ENCODE measurements at places on chromosomes 2 and 18. TPM values are rescaled to one million over a fixed set of nuclear protein-coding genes. Genes with fewer than 3 reads are reported as not detected.
A peak's percentile ranks its signal among the peaks of the same experiment; 100 is the strongest.

The PTPN2 gene
- 15.1 TPM for total RNA-seq

The SUMO1 gene
- 65.6 TPM for total RNA-seq

The TUBA4A gene
- total RNA-seq: 38.0 TPM

The ZAP70 gene
- total RNA-seq: 0.74 TPM

The ARHGAP15 gene
- 7.2 TPM for total RNA-seq

The INHA gene
- not detected for total RNA-seq

The C1QL2 gene
- total RNA-seq: not detected

The GRB14 gene
- 50.5 TPM for total RNA-seq

GRCh38 chr18:3540805-3541548 is 91.0 kb downstream of the TGIF1 start:
- H3K4me1 ChIP-seq: no peaks in the 10 kb centered on the region
- H3K36me3 ChIP-seq: no peaks in the 10 kb centered on the region
- H3K27ac ChIP-seq: no peak overlapping the region
- no peaks in the 10 kb centered on the region for H3K27me3 ChIP-seq
- H3K4me3 ChIP-seq: no peak overlapping the region

GRCh38 chr2:207133820-207134519 is 31.8 kb downstream of the KLF7 start:
- H3K27me3 ChIP-seq: no peaks in the 10 kb centered on the region
- H3K4me1 ChIP-seq: peaks cover 22% of the 10 kb centered on the region
- no peak overlapping the region for H3K27ac ChIP-seq
- DNase-seq: no peak

DNA sequence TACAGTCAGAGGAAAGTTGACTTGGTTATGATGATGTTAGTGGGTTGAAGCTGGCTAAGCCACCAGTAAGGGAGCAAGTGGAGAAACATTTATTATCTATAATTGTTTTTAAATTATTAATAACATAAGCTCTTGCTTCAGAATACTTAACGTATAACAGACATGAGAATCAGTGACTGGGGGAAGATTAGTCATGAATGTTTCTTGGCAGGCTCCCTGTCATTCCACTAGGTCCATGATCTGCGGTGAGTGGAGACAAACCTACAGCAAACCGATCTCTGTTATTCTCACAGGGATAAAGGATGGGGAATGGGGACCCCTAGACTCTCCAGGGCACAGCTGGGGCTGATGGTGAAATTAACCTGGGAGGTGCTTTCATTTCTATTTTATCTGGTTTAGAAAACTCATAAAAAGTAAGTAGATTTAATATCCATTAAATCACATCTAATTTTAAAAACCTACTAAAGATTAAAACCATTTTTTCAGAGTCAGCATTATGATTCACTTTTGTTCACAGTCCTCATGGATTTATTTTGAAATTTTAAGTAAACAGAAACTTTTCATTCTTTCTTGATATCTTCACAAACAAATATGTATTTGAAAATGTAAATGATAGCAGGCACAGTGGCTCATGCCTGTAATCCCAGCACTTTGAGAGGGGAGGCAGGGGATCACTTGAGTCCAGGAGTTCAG is 420.3 kb downstream of the PTPRM start:
- H3K27ac ChIP-seq: no peak overlapping the region
- no peaks in the 10 kb centered on the region for H3K4me1 ChIP-seq
- no peak for DNase-seq

DNA sequence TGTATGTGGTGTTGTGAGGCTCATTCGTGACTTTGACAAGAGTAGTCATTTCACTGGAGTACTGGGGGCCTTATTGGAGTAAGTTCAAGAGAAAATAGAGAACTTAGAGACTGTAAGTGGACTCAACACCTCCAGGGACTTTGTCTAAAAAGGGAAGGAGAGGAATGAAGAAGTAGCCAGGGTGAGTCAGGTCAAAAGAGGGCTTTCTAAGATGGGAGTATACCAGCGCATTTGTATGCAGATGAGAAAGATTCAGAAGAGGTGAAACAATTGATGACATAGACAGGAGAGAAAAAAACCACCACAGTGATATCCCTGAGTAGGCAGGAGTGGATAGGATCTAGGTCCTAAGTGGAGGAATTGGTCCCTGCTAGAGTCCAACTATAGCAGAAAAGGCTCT is 246.8 kb downstream of the IKZF2 start:
- no peaks in the 10 kb centered on the region for H3K36me3 ChIP-seq
- H3K4me1 ChIP-seq: no peaks in the 10 kb centered on the region
- H3K27ac ChIP-seq: no peak overlapping the region

GRCh38 chr18:57062844-57063243 is 84.0 kb upstream of the BOD1L2 start:
- H3K4me3 ChIP-seq: no peak overlapping the region
- H3K36me3 ChIP-seq: no peaks in the 10 kb centered on the region
- H3K27ac ChIP-seq: no peak overlapping the region
- no peaks in the 10 kb centered on the region for H3K4me1 ChIP-seq
- DNase-seq: no peak

DNA sequence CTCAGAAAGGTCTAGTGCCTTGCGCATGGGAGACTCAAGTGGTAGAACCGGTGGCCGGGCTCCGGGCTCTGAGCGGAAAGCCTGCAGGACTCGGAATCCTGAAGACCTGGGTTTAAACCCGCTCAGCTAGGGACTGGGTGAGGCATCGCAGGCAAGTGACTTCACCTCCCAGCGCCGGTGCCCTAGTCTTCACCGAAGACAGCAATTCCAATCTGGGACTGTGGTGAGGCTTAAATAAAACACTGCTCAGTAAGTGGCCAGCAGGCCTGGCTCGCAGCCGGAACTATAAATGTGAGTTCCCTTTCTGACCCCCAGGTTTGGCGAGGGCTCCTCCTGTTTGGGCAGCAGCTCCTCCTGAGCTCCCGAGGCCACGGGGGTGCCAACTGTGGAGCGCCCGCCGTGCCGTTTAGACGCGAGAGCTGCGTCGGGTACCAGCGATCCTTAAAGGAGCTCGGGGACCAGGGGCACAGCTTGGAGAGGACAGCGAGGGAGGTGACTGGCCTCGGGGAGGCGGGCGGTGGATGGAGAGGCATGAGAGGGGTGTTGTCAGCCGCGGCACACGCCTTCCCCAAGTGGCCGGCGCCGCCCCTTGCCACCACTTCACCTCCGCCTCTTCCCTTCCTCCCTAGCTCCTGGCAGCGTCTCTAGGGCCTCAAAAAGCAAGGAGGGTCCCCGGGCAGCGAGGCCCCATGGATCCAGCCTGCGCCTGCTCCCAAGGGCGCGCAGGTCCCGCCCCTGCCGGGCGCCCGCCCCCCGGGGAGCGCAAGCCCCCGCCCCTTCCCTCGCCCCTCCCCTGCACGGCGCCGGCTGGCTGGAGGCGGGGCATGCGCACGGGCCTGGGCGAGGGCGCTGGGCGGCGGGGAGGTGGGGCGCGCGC is 757 bp upstream of the MTCL1 start:
- H3K27me3 ChIP-seq: no peaks in the 10 kb centered on the region
- peak overlapping the region; percentile 77 for H3K4me3 ChIP-seq
- peak overlapping the region; percentile 70 for H3K27ac ChIP-seq
- H3K36me3 ChIP-seq: no peaks in the 10 kb centered on the region
- H3K4me1 ChIP-seq: peaks cover 17% of the 10 kb centered on the region

DNA sequence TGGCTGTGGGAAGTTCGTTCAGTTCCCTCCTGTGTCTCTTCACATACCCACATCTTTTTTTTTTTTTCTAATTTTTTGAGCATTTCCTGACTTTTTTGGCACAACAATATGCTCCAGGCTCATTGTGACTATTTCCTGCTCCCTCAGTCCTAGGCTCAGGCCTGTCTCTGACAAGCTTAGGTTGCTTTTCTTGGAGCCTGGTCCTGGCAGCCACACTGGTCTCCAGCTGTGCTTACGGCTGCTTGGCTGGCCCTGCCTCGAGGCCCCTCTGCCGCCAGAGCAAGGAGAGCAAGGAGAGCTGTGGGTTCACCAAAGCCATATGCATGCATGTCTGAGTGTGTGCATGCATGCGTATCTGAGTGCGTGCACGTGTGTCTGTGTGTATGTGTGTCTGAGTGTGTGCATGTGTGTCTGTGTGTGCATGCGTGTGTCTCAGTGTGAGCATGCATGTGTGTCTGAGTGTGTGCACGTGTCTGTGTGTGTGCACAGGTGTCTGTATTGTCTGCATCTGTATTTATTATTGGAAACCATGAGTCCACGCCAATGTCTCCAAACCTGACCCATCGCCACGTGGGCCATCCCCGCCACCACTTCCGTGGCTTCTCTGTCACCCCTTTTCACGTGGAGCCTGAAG is 766.1 kb upstream of the SALL3 start:
- no peak overlapping the region for H3K4me3 ChIP-seq
- no peak for DNase-seq

- H3K27ac ChIP-seq: no peak overlapping the region
- H3K4me3 ChIP-seq: no peak overlapping the region
- DNase-seq: no peak
Observed at GRCh38 chr2:26938399-26939118, 31.9 kb upstream of the MAPRE3 start.

DNA sequence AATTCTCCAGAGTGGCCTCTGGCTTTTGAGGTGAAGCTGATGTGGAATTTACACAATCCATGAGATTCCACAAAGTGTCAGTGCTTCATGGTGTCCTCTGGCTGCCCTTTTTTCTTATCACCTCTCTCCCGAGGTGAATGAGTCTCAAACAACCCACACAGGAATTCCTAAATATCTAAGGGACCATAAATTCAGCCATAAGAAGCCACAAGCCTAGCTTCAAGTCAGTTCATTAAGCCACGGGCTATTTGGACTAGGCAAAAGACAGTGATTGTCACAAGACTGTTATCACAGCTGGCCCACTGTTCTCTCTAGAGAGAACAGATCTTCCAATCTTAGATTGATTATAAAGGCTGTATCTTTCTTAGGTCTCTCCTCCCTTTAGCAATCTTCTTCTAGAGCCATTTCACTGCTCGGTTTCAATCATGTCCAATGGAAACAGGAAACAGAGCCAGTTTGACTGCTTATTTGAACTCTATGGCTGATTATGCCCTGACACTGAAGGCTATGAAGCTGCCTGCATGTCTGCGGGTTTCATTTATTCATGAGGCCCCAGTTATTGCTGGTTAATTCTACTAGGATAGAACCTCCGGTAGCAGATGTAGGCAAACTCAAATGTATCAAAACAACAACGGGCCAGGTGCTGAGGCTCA is 4.1 kb downstream of the NEMP2 start:
- H3K27ac ChIP-seq: no peak overlapping the region
- peaks cover 5% of the 10 kb centered on the region for H3K4me1 ChIP-seq
- DNase-seq: no peak
- H3K36me3 ChIP-seq: no peaks in the 10 kb centered on the region
- H3K4me3 ChIP-seq: no peak overlapping the region

DNA sequence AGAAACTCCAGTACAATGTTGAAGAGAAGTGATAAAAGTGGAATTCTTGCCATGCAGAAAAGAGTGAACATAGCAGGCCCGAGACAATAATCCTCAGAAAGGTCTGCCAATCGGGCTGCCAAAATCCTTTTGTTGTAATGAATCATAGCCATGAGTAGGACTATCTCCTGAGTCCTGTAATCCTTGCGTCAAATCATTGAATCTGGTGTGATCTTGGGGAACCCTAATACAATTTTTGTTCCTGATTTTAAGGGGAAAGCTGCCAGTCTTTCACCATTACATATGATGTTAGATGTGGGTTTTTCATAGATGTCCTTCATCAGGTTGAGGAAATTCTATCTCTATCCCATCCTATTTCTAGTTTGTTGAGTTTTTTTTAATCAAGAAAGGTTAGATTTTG is 2.2 kb downstream of the TPGS2 start:
- no peak overlapping the region for H3K4me3 ChIP-seq
- no peaks in the 10 kb centered on the region for H3K4me1 ChIP-seq
- no peaks in the 10 kb centered on the region for H3K27me3 ChIP-seq
- DNase-seq: no peak

GRCh38 chr18:6564950-6565814 is 150.5 kb upstream of the L3MBTL4 start:
- H3K36me3 ChIP-seq: no peaks in the 10 kb centered on the region
- H3K27ac ChIP-seq: no peak overlapping the region
- H3K4me3 ChIP-seq: no peak overlapping the region

DNA sequence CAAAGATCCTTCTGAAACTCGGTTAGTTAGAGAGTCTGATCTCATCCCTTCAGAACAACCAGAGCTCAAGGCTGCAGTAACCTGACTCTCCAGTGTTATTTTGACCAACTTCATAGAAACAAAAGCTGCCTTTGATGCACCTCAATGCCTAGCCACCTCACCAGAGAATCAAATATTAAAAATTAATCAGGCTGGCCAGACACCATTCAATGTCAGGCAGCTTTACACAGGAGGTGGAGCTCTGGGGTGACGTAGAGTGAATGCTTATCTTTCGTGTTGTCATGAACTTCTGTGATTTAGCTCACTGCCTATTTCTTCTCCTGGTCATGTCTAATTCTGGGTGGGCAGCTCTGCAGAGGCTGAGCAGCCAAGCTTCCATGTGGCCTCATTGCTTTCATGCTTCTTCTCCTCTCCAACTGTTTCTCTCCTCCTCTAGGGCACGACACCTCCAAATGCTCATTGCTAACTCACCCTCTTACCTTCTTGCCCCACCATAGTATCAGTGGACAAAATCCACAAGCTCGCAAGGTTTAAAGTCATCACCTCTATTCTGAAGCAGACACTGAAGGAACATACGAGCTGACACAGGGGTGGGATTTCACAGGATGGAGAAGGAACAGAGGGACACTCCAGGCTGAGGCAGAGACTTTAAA is 39.4 kb downstream of the AAK1 start:
- no peaks in the 10 kb centered on the region for H3K4me1 ChIP-seq
- H3K27ac ChIP-seq: no peak overlapping the region
- H3K27me3 ChIP-seq: no peaks in the 10 kb centered on the region

- no peak for DNase-seq
- H3K4me1 ChIP-seq: no peaks in the 10 kb centered on the region
- no peak overlapping the region for H3K4me3 ChIP-seq
Observed at GRCh38 chr2:79000008-79000576, 25.4 kb upstream of the REG3G start.

DNA sequence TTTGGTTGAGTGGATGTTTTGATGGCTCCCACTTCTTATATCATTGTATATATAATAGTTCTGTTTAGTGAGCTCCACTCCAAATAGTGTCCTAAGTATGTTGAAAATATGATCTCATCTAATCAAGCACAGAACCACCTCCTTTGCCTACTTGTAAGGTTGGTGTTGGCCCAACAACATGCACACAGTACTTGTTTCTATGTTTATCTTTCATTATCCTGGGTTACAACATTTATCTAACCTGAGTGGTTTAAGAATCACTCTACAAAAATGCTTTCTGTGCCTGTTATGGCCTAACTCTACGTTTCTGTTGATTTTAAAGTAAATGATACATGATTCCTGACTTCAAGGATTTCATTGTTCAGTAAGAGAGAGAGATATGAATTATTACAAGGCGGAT is 281.9 kb downstream of the FIGN start:
- no peaks in the 10 kb centered on the region for H3K27me3 ChIP-seq
- H3K27ac ChIP-seq: no peak overlapping the region
- no peaks in the 10 kb centered on the region for H3K36me3 ChIP-seq
- H3K4me3 ChIP-seq: no peak overlapping the region
- no peak for DNase-seq
- no peaks in the 10 kb centered on the region for H3K4me1 ChIP-seq

DNA sequence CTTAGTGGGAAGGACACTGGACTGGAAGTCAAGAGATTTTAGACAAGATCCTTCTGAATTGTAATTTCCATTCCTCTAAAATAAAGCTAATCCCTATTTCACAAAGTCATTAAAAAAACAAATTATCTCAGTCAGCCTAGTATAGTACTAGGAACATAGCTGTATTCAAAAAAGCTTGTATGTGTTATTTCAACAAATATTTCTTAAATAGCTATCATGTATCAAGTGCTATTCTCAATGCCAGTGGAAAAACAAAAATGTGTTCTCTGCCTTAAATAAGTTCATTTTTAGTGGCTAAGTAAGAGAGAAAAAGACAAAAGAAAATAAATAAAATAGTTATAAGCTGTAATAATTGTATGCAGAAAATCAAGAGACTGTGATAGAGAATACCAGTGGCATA is 541.8 kb upstream of the CDH2 start:
- H3K36me3 ChIP-seq: no peaks in the 10 kb centered on the region
- H3K27ac ChIP-seq: no peak overlapping the region
- H3K4me3 ChIP-seq: no peak overlapping the region
